CD4-positive, alpha-beta T cell treated with Interleukin-1 beta for 1 hour (primary cell): ENCODE measurements at places on chromosomes 16 and 17.

DNA sequence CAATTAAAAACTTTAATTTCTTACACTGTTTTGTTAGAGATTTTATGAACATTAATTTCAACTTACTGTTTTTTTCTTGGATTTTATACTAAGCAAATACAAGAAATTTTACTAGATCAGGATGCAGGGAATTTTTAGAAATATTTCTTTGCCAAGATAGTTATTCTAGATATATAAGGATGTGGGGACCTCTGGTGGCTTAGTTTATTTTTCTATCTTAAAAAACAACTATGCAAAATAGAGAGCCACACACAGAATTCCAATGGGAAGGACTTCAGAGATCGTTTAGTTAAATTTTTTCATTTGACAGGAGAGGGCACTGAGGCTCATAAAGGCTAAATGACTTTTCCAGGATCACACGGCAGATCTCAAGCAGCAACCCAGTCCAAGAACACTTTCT, 23.0 kb upstream of the CAPNS2 start:
- no peak for DNase-seq

- no peak for DNase-seq
Measured at GRCh38 chr16:3589441-3589921, 12.3 kb upstream of the NLRC3 start.

GRCh38 chr17:82216301-82217119, 3.9 kb upstream of the CCDC57 start:
- peak; percentile 88 for DNase-seq

DNA sequence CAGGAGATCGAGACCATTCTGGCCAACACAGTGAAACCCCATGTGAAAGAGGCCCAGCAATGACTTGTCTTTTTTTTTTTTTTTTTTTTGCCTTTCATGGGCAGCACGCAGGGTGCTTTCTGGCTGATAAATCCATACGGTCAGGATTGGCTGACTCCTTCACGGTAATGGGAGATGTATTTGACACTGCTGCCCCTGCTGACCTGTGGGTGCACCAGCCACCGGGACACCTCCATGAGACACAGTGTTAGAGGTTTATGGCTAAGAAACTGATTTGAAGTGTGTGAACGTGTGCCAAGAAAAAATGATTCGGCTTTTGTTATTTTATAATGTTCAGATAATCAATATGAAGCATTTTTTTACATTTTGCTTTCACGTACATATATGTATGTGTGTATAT, 48.4 kb downstream of the MAP2K6 start:
- no peak for DNase-seq

GRCh38 chr17:74380086-74380958, 13.0 kb downstream of the GPR142 start:
- no peak for DNase-seq

GRCh38 chr17:14308636-14308964, 7.7 kb downstream of the HS3ST3B1 start:
- DNase-seq = no peak

DNA sequence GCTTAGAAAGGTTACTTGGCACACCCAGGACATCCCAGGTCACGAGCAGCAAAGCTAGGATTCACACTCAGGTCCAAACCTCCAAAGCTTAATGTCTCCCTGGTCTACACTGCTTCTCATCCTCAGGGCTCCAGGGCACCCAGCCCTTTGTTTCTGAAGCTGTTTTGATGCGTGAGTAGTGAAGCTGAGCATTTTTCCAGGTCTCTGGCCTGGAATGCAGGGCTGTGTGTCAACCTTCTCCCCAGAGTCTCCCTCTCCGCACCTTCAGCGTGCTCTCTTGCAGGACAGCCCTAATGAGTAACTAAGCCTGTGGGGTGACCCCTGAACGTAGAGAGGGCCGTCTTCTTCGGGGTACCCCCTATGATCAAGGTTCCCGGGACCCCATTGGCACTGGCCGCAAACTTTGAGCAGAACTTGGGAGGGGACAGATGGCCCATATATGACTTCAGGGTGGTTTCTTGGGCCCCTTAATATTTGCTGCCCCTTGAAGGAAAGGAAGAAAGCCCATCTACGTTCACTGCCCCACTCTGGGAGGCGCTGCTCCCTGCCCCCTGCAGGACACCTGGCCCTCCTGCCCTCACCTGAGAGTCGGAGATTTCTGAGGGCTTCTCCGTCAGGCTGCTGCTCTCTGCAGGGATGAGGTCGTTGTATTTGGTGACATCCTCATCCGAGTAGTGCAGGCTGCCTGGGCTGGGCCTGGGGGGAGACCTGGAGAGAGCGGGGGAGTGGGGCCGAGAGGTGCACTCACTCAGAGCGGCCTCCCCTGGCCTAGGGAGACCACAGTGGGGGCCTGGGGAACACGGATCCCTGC, 36.4 kb upstream of the CDC42EP4 start:
- DNase-seq = no peak

DNA sequence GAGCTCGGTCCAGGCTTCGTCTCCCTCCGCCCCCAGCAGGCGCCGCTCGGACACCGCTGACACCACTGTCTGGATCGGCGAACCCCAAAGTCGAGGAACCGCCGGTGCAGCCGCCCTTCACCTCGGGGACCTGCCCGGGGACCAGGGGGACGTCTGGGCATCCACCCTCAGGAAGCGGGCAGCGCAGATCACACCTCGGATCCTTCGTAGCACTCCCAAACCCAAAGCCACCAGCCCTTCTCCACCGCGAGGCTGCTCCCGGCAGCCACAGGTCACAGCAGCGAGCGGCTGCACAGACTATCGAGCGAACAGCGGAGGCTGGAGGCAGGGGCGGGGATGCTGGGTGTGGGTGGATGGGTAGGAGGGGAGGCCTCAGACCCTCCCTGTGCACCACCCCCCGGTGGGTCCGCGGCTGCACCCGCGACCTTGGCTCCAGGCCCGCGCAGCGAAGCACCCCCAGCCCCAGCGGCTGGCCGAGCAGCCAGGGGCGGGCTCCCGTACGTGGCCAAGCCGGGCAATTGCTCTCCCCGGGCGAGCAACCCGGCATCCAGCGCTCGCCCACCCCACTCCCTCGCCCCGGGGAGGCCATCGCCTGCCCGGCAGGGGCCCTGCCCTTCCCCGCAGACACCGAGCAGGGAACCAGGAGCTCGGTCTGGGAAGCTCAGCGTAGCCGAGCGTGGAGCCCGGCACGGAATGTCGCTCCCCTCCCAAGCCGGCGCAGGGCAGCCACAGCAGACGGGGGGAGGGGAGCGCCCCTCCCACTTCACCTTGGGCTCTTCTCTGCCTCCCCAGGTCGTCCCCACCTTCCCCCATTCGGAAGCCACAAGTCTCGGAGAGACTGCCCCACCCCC, 1.0 kb downstream of the SDK2 start:
- DNase-seq = no peak

- DNase-seq = no peak
Measured at GRCh38 chr17:12536472-12536871, 129.2 kb upstream of the MYOCD start.

GRCh38 chr17:4674685-4674998, 29.3 kb downstream of the PELP1 start:
- DNase-seq = no peak

DNA sequence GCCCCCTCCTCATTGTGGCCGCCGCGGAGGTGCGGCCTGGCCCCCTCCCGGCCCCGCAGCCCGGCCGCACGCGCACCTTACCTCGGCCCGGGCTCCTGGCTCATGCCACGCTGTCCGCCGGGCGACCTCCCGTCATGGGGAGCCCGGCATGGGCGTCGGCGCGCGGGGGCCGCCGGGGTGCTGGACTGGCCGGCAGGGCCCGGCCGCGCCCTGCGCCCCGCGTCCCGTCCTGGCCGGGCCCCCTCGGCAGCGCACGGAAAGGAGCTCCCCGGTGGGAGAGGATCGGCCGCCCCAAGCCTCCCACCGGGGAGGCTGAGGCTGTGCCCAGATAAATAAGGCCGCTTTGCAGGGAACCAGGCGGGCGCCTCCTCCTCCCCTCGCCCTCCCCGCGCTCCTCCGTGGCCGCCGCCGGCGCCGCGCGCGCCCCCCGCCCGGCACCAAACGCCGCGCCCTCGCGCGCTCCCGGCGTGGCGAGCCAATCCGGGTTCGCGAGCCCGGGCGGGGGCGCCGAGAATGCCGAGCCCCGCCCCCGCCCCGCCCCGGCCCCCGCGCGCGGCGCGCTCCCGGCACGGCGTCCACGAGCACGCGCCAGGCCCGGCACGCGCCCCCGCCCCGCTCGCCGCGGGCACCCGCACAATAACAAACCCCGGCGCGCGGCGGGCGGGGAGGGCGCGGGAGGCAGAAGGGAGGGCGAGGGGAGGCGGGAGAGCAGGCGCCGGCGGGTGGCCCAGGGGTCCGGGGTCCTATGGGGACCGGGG, at the start of gene FBXL16:
TSS of gene FBXL16 (minus strand) at position 371 of the 758 bp plus-strand sequence. CDS start 8,396 bp downstream, outside the sequence.
- no peak for DNase-seq

DNA sequence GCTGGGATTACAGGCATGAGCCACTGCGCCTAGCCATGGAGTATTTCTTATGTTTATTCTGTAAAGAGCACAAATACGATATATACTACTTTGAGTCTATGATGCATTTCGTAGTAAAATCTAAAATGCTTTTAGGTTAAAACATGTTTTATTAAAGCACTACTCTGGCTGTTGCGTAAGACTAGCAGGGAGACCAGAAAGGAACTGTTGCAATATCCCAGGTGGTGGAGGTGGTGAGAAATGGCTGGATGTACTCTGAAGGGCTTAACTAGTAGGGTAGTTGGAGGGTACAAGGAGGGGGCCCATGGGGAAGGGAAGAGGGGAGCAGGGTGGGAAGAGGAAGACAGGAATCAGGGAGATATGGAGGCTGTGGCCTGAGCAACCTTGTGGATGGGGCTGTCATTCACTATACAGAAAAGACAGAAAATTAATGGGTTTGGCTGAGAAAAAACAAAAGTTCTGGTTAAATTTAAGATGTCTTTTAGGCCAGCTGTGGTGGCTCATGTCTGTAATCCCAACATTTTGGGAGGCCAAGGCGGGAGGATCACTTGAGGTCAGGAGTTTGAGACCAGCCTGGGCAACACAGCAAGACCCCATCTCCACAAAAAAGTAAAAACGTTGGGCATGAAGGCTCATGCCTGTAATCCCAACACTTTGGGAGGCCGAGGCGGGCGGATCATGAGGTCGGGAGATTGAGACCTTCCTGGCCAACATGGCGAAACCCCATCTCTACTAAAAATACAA, 35.8 kb downstream of the ST3GAL2 start:
- DNase-seq = no peak

DNA sequence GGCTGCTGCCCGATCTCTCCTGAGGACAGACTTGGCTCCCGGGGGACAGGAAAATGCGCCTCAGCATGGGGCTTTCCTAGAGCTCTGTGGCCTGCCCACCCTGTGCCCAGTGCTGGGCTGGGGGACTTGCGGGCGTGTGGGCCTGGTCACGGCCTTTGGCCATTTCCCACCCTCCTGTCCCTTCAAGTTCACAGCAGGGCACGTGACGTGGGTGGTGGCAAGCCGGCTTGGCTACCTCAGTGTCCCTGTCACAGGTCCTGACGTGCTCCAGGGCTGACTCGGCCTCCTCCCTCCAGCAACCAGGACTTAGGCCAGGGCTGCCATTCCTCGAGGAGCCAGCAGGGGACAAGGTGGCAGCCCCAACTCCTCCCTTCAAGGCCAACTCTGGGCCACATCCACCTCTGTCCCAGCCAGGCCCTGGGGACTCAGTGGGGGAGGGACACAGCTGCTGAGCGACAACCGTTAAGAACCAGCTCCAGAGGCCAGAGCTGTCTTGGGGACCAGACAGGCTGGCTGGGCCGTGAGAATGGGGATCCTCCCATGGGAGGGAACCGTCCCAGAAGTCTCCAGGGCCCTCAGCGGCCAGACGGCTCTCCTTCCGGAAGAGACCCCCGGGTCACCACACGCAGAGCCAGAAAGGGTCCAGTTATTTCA, 981 bp upstream of the UNC13D start:
- peak; percentile 69 for DNase-seq

DNA sequence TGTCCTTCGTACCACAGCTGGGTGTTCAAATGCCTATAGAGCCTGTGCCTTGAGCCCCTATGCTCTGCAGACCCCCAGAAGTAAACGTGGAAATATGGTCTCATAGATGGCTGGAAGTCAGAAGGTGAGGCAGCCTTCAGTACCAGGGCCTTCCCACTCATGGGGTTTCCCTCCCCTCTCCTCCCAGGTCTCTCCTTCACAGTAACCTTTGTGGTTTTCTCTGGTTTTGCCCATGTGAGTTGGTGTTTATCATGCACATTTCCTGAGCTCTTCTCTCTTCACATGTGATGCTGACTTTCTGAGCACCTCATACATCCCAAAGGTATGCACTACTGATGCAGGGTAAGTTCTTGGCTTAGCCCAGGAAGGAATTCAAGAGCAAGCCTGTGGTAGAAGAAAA, 35.4 kb downstream of the TMEM114 start:
- DNase-seq = no peak

GRCh38 chr16:86761111-86762031, 183.0 kb downstream of the FOXL1 start:
- DNase-seq = peak; percentile 23

DNA sequence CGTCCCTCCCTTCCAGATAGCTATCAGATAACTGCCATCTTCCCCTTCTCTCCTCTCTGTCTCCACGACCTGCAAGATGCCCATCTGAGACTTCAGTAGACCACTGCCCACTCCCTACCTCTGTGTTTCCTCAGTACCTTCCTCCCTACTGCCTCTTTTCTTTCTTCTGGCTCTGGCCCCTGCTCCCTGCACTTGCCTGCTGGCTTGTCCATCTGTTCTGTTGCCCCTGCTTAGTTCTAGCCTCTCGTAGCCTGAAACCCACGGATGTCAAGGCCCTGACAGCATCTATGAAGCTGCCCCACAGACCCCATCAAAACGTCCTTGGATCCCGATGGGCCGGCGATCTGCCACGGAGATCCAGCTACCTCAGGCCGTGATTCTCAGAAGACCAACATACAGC, 53.0 kb downstream of the ELAC2 start:
- no peak for DNase-seq

DNA sequence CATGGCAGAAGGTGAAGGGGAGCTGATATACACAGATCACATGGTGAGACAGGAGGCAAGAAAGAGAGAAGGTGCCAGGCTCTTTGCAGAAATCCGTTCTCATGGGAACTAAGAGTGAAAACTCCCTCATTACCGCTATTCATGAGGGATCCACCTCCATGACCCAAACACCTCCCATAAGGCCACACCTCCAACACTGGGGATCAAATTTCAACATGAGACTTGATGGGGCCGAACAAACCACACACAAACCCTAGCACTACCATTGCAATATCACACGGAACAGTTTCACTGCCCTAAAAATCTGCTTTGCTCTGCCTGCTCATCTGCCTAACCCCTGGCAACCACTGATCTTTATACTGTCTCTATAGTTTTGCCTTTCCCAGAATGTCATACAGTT, 34.8 kb downstream of the C17orf67 start:
- DNase-seq = no peak

DNA sequence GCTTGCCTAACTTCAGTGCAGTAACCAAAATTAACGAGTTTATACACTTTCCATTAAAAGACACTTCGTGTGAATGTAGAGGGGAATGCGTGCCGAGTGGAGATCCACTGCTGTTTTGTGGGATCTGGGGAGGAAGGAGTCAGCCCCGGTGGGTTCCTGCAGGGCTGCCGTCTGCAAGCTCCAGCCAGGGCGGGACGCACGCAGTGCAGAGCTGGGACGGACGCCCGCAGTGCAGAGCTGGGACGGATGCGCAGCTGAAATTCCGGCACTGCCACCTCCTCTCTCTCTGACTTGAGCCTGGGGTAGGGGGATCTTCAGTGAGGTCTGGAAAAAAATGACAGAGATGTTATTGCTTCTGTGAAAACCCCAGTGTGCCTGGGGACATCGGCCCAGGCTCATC, 16.5 kb upstream of the ZC3H18 start:
- DNase-seq = no peak

- DNase-seq = no peak
Measured at GRCh38 chr16:745739-746138, 4.9 kb upstream of the CIAO3 start.
